NCI-H2107 (cell line): ENCODE measurements at places on chromosomes 5 and 9.
A peak's percentile ranks its signal among the peaks of the same experiment; 100 is the strongest.

DNA sequence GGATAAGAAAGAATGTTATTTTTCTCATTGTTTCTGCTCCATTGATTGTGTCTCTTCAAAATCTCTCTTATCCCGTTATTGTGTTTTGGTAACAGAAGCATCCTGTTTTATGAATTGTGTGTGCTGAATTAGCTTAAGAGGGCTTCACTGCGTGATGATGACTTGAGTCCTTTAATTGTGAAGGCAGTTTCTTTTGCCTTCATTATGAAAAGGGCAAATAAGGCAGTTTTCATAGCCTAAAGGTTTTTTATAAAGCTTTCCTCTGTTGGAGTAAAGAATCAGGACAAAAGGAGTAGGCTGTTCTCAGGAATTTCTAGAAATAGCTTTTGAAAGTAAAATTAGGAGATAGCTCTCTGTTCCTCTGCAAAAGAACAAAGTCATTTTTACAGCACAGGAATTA lies 169.8 kb downstream of the FOCAD start:
- DNase-seq = no peak

DNA sequence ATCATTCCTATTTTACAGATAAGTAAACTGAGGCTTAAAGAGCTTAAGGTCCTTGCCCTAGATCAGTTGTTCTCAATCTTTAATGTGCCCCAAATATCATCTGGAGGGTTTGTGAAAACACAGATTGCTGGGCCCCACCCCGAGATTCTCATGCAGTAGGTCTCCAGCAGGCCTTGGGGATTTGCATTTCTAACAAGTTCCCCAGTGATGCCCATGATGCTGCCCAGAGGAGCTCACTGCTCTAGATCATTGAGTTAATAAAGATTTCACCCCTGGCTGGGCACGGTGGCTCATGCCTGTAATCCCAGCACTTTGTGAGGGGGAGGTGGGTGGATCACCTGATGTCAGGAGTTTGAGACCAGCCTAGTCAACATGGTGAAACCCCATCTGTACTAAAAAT lies 42.8 kb upstream of the RAD23B start:
- no peak for DNase-seq

GRCh38 chr5:141680751-141681201 lies 1.3 kb downstream of the ARAP3 start:
- no peak for DNase-seq

DNA sequence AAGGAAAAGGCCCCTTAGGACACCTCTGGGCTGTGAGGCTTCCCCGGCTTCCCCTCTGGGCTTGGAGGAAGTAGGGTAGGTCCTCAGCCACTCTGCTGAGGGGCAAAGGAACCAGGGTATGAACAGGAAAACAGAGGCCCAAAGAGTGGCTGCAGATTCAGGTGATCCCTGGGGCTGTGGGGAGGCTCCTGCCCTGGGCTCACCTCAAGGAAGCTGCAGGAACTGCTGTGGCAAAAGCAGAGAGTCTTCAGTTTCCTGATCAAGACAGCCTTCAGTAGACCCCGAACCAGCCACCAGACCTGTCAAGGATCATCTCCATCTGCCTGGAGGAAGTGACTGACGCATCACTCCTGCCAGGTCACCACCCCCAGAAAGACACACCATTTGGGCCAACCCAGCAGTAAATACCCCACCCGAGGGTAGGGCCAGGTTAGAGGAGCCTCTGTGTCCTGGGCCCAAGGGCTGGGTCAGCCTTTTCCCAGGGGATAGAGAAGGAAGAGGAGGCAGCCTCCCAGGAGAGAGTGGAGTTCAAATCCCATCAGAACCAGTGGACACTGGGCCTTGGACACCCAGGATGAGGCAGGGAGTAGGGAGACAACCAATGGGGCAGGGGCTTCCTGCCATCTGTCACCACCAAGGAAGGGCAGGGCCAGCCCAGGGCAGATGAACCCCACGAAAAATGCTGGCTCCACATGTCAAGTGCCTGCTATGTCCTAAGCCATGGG lies 5.8 kb upstream of the ST6GALNAC6 start:
- no peak for DNase-seq

DNA sequence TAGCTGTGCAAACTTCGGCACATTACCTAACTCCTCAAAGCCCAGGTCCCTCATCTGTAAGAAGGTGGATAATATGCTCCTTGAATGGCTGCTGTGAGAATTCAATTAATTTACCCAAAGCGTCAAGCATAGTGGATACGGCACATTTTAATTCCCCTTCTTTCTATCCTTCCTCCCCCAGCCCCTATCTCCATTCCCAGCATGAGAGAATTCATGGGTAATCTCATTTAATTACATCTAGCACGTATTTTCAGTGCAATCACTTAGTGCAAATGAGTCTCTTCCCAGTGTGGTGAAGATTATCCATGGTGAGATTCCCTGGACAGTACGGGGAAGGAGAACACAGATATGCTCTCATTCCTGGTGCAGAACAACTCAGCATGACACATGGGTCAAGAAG lies 145.6 kb downstream of the TRPM3 start:
- no peak for DNase-seq

GRCh38 chr5:97231025-97231636 lies 48.1 kb upstream of the RIOK2 start:
- peak; percentile 10 for DNase-seq

- DNase-seq = no peak
Observed at GRCh38 chr5:55629815-55630214, 82.3 kb downstream of the SLC38A9 start.

DNA sequence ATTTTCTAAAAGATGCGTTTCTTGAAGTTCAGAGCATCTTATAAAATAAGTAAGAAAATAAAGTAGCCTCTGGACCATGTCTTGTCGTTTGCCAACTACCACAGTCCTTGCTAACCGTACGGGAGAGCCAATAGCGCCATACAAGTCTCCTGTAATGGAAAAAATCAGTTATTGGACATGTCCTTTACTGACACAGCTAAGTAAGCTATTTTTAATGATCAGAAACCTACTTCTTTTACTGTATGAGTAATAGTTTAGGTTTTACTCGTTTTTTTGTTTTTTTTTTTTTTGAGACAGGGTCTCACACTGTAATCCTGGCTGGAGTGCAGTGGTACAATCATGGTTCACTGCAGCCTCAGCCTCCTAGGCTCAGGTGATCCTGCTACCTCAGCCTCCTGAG lies 37.7 kb upstream of the RAPGEF6 start:
- no peak for DNase-seq

- no peak for DNase-seq
Observed at GRCh38 chr5:96476654-96477053, 43.6 kb upstream of the PCSK1 start.

DNA sequence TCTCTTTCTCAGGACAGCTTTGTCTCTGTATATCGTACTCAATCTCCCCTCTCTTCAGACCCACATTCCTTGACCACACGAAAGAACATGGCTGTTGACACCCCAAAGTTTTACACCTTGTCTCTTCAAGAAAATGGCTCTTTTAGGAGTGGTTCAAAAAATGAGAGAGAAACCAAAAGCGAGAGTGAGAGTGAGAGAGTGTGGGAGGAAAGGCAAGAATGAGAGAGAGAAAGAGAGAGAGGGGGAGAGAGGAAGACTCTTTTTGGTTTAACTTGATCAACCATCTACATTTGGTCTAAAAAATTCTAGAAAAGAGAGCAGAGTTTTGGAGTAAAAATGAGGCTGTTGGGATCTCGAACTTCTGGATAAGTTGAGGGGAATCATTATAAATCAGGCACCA lies 581.8 kb upstream of the WWC1 start:
- no peak for DNase-seq

DNA sequence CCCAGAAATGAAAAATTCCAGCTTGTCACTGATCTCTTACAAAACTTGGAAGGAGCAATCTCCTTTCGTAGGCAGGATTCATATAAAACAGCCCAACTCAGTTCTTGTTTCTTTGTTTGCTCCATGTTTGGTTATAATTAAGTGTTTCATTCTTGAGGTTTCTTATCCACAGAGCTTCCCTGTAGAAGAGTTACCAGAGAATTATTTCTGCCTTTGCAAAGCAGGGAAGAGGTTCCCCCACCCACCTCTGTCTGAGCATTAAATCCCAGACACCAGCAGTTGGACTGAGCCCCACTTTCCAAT lies 34.1 kb upstream of the RAI14 start:
- no peak for DNase-seq

- DNase-seq = no peak
Observed at GRCh38 chr5:145975361-145976066, 39.1 kb downstream of the SH3RF2 start.

DNA sequence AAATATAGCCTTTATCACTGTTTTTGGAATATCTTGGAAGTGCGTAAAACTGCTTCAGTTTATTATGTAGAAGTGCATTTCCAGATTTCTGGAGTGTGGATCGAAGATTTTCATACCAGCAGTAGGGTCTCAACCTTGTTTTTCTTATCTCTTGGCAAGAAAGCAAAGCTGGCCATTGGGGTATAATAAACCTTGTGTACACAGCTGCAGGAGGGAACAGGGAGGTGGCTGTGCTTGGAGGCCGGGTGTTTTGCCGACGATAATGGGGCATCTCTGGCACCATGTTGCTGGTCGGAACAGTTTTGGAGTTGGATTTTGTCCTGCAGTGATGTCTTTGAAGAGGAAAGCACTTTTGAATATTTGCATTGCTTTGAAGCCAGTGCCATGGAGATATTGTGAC lies 308.8 kb upstream of the DMRT1 start:
- no peak for DNase-seq

DNA sequence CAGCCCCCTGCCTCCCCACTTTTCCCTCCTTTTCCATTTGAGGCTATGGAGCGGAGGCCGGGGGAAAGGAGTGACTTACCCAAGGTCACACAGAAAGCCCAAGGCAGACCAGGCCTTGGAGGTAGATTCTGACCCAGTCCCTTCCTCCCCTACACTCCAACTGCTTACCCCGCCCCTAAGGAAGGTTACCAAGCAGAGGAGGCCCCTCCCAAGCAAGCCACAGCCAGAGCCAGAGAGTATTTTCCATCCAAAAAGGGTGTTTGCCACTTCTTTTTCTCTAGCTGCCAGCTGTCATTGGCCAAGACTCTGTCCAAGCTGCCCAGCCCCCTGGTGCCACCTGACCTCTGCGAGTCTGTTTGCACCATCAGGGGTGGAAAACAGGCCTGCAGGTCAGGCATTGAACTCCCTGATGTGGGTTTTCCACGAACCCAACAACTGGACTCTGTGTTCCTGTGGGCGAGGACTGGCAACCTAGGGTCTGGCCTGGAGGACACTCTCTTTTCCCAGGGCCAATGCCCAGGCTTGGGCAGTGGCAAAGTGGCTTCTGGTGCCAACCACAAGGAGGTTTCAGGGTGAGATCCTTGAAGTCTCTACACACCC lies 6.3 kb upstream of the ASS1 start:
- DNase-seq = no peak

GRCh38 chr9:74920944-74921626 lies 31.6 kb downstream of the C9orf40 start:
- DNase-seq = no peak

DNA sequence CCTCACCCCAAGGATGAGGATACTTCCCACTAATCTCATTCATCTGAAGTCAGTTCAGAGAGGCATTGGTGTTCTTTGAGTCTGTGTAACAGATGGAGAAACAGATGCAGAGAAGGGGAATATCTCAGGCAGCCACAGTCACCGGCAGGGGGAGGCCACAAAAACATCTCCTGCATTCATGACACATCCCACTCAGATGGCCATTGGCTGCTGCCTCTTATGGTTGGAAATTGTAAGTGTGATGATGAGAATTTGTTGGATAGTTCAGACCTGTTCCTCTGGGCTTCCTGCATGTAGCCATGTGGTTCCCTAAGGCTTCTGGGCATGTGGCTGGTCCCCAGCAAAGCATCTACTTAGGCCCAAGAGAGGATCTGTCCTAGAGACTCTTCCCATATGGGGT lies 45.9 kb upstream of the GABRP start:
- DNase-seq = no peak

DNA sequence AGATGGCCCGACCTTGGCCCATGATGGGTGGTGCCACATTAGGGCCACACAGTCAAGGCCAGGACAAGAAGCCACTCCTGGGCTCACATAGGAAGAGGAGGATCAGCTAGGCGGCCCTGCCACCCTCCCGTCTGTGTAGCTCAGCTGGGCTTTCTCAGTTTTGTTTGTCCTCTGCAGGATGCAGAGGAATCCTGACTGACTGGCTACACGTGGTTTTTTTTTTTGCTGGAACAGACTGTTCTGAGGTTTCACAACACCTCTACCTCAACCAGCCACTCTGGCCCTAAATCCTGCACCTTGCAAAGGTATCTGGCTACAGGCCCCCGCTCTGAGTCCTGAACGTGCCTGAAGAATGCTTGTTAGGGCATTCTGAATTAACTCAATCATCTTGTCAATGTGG lies 88.3 kb upstream of the MSX2 start:
- no peak for DNase-seq
